ENCODE measurements at places on chromosomes 3 and 15.

DNA sequence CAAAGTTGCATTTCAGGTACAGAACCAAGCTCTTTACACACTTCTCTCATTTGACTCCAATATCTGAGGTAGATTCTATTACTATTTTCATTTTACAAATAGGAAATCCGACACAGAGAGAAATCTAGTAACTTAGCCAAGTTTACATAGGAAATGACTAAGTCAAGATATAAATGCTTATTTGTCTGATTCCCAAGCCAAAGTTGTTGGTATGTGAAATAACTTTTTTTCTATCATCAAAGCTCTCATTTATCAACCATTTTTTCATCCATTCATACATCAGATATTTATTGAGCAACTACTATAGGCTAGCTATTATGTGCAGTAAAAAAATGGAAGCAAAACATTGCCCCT lies 89.2 kb upstream of the MITF start:
- no peak for DNase-seq

DNA sequence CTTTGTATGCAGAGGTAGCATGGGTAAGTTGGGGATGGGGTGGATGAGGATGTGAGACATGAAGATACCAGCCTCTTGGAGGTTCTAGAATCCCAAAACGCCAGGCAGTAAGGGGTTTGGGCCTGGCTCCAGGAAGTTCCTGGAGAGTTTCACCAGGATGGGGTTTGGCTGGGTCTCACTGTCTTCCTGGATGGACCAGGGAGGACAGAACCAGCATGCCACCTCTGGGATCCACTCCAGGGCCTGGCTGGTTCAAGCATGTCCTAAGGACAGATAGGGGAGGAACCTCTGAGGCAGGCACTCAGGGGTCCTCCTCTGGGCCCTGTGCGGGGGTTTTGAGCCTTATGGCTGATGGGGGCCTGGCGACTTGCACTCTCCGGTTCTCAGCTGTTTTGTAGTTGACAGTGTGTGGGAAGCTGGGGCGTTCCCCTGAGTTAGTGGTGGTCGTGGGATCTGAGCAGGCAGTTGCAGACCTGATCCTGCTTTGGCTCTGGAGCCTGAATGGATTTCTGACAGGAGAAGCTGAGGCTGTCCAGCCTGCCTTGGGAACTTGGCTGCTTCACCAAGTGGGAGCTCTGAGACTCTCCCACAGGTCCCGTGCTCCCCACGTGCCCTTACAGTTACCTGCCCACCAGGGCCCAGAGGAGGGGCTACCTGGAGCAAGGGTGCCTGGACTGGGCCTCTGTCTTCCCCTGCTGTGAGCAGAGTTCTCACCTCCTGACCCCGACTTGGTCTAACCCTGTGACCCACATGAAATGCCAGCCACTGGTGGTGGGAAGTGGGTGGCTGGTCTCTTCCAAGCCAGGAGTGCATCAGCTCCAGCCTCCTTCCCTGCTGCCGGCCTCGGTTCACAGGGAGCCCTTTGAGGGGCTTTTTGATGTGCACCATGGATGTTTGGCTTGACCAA lies 128.4 kb downstream of the EEFSEC start:
- no peak for DNase-seq

DNA sequence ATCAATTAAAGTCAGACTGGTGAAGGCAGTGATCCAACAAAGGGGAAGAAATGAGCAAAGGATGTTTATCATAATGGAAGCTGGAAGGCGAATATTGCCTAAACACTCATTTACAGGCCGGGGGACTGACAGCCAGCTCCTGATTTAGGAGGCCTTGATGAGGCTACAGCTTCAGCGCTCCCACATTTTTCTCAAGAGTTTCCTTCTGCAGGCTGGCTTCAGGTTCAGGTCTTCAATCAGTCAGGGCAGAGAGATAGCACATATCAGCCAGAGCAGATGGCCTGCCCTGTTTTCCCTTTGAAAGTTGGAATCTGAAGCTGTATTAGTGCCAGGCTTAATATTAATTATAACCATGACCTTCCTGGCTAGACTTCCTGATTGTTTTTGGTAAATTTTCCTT lies 218.9 kb downstream of the SV2B start:
- DNase-seq: no peak

DNA sequence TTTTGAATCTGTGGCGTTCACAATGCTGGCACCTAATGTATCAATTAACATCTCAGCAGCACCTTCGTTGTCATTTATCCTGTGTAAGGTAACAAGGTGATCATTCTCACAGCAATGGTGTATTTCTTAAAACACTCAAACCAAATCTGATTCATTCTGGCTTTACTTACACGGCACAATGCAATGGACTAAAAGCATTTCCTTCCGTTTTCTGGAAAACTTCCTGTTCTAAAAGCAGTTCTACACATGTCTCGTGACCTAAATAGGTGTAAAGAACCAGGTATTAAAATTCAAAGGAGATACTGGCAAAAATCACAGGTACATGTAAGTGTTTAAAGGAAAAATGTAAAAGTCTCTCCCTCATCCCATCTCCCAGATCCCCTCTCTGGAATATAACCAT lies 77.8 kb downstream of the BTD start:
- DNase-seq: no peak

- DNase-seq: no peak
Observed at GRCh38 chr15:70159001-70159712, 61.4 kb upstream of the TLE3 start.

DNA sequence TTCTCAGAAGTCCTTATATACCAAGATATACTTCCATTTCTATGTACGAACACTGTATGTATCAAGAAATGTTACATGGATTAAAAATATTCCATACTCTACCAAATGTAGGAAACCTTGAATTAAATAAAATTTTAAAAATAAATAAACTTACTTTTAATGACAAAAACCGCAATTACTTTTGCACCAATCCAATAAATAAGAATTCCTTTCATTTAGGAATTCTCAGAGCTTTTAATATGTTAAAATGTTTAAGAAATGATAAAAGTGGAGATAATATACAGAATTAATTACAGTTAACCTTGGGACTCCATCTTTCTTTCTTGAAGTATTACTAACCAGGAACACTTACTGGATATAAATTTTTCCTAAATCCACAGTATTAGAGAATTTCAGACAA lies 272.7 kb downstream of the CNTN6 start:
- DNase-seq: no peak

GRCh38 chr3:126083138-126083445 lies 832 bp downstream of the SLC41A3 start:
- no peak for DNase-seq
